Activated effector memory CD4-positive, alpha-beta T cell treated with Interleukin-2 at 50 U/mL for 16 hours (primary cell): ENCODE measurements at places on chromosomes 6 and 20.

- DNase-seq = no peak
Observed at GRCh38 chr6:105539911-105540310, 137.0 kb upstream of the PREP start.

DNA sequence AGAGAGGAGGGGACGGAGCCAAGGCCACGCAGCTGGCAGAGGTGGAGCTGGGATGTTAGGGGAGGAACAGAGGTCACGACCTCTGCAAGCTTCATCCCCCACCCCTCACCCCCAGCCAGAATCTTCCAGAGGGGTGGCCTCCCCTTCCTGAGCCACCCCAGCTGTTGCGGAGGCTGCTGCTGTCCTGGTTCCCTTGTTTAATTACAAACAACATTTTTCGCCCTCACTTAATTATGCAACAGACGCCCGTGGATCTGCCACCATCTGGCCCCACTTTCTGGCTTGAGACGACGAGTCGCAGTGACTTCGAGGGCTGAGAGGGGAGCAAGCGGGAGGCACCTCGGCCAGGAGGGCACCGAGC is 153.7 kb upstream of the PTPN1 start:
- no peak for DNase-seq

DNA sequence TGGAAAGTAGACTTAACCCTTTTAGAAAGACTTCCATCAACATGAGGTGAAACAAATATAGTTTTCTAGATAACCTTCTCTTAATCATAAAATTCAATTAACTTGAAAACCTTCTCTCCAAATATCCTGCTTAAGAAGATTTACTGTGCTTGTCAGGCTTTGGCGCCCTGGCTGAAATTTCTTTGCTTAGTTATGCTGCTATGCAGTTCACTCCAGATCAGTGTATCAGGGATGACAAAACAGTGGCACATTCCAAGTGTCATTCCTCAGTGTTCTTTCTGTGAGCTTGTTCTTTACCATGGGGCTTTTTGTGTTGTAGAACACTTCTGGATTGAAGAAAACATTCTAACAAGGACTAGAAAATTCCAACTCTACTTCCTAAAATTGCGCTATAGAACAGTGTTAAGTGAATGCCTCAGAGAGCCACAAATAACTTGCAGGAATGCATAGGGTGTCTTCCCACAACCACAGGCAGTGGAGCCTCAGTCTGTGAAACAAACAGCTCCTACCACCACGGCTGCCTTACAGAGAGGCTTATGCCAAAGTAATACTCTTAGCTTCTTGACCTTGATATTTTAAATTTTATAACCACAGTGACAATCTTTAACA is 443.6 kb downstream of the CDC5L start:
- no peak for DNase-seq

- DNase-seq = no peak
Observed at GRCh38 chr6:91812596-91813274, 1225.9 kb upstream of the MAP3K7 start.

DNA sequence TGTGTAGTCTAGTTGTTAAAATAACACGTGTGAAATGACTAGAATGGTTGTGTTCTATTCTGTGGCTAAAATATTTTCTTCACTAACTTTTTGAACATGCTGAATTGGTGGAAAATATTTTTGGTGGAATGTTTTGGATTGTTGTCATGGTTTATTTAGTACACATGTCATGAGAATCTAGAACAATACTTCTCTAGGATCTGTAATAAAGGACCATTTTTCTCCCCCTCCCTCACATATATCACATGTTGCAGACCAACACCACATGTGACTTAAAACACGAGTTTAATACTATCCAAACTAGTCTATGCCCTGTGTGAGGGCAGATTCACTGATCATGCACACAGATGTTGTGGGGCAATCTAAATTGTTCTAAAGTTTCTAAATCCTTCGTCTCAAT is 29.2 kb downstream of the FIG4 start:
- no peak for DNase-seq

GRCh38 chr6:75246386-75246785 is 2.8 kb upstream of the COX7A2 start:
- no peak for DNase-seq

- DNase-seq = no peak
Observed at GRCh38 chr20:58583176-58583575, 67.9 kb upstream of the STX16 start.

GRCh38 chr20:14562981-14563380 is 225.6 kb upstream of the FLRT3 start:
- DNase-seq = no peak

DNA sequence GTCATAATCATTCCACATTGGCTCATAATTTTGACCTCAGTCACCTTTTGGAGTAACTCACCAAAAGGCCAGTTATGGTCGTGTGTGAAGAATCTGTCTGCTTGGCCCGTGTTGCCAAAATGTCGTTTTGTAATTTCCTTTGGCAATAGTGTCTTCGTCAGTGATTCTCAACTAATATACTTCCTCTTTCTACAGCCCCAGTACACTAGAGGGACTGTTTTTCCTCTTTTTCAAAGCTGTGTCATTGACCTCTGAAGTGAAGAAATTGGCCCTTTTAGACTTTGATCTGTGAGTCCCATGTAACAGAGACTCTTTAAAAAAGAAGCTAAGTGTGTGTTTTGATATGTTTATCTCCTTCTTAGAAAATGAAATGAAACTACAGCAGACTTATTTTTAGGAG is 5.2 kb downstream of the FOXO3 start:
- no peak for DNase-seq

DNA sequence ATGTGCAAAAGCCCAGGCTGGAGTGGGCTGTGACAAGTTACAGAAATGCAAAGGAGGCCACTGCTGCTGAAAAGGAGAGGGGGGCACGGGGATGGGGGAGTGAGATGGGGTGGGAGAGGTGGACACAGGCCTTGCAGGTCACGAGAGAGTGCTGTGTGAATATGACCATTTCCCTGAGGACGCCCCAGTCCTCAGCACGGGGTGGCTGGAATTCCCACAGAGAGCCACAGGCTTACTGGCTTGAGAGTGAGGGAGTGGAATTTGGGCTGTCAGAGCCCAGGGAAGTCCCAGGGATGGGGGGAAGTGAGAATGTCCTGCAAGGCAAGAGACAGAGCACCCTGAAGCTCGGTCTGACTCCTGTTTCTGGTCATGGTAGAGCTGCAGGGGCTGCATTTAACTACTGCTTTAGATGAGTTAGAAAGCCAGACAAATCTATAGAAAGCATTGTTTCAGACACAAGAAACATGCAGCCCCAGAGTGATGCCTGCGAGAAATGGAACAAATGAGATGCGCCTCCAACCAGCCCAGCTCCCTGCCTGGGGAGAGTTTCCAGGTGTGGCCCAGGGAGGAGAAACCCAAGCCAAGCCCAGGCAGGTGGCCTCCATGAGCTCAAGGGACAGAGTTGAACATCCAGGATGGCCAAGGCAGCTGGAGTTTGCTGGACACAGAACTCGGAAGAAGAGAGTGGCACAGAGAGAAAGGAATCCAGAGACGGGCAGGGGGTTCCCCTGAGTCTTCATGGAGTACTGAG is 30.5 kb downstream of the NPEPL1 start:
- DNase-seq = no peak

DNA sequence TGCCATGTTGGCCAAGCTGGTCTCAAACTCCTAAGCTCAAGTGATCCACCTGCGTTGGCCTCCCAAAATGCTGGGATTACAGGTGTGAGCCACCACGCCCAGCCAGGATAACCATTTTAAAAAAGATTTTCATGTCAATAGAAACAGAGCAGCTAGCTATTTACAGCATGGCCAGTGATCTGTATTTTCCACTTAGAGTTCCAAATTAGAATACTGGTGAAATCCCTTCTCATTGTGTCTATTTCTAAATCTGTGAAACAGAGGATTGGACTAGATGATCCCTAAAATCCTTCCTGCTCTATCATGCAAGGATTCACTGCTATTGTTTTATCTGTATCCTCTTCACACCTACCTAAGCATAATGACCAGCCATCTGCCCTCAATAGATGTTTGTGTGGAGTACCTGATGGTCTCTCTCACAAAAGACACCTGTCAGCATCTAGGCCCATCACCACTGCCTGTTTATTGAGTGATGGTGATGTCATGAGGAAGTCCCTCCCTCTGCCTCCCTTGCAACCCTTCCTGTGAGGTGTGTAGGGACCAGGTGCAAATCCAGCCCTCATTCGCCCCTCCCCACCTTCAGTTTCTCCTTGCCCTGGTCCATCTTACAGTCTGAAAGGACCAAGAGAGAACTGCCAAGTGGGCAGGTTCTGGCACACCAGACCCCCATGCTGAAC is 26.5 kb upstream of the SMIM29 start:
- DNase-seq = no peak

- no peak for DNase-seq
Observed at GRCh38 chr6:36110863-36111262, 19.4 kb upstream of the MAPK13 start.

DNA sequence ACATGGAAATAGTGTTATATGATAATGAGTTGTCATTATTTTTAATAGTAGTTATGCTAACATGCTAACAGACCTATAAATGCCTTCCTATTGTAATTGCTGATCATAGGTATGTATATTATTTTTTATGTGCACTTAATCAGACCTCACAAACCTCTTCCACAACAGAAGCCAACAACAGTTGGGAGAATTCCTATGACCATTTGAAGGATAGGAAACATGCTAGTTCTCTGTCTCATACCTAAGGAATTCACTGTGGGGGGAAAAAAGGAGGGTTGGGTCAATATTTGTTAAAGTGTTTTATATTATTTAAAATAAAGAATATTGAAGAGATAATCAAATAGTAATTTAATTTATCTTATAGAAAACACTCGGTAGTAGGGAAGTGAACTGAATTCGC is 990.9 kb downstream of the EPHA7 start:
- DNase-seq = no peak

GRCh38 chr20:44324343-44324742 is 12.5 kb upstream of the R3HDML start:
- DNase-seq = no peak

DNA sequence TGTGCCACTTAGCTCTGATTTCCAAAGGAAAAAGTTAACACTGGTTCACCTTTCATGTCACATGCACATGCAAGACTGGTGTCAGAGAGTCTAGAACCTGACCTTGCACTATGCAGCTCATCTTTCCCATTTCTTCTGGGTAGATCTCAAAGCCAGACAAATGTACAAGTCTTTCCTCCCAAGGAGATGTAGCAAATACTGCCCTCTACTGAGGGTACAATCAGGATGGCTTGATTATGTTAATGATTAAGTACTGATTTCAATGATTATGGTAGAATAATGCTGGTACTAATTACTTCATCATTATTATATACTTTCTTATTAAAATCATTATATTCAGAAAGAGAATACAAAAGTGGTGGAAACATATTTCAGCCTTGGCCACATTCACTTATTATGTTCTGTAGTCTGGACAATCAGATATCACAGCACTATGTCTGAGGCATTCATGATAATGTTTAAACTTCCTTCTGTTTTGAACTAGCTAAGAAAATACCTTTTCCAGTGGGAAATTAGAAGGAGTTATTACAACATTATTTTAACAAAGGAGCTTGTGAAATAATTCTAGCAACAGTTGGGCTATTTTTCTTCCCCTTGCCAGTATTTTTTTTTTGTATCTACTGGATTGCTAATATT is 68.5 kb upstream of the FOXO3 start:
- no peak for DNase-seq

- DNase-seq = no peak
Observed at GRCh38 chr20:36340593-36340990, 34.5 kb downstream of the DLGAP4 start.

DNA sequence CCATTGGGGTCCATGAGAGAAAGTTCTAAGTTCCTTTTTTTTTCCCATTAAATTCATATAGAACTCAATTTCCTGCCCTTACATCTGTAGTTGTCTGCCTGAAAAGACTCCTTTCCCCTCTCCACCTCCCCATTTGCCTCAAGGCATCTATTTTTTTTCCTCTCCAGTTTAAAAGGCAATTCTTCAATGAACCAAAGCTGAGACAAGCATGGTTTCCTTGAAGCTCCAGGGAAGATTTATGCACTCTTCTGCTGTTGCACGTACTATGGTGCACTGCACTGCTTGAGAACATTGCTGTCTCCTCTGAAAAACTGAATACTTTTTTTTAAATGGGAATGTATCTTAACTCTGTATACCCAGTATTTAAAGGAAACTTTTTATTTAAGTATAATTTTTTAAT is 465.2 kb downstream of the CD83 start:
- no peak for DNase-seq

DNA sequence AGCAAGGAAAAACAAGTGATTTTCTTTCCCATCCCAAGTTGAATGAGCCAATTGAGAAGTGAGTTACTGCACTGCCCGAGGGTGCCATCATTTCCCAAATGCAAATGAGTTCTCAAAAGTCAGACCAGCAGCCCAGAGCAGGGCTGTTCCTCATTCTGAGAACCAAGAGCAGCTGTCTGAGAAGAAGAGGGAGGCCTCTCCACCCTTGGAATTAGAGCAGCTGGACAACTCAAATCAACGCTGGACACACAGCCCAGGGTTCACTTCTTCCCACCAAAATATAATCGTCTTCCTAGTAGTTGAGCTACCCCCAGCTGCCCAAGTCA is 4.6 kb upstream of the PREX1 start:
- DNase-seq = no peak

GRCh38 chr20:32945710-32946221 is 58.5 kb downstream of the SUN5 start:
- no peak for DNase-seq
